Fibroblast of skin of scalp (primary cell): ENCODE measurements at places on chromosomes 4 and X.

DNA sequence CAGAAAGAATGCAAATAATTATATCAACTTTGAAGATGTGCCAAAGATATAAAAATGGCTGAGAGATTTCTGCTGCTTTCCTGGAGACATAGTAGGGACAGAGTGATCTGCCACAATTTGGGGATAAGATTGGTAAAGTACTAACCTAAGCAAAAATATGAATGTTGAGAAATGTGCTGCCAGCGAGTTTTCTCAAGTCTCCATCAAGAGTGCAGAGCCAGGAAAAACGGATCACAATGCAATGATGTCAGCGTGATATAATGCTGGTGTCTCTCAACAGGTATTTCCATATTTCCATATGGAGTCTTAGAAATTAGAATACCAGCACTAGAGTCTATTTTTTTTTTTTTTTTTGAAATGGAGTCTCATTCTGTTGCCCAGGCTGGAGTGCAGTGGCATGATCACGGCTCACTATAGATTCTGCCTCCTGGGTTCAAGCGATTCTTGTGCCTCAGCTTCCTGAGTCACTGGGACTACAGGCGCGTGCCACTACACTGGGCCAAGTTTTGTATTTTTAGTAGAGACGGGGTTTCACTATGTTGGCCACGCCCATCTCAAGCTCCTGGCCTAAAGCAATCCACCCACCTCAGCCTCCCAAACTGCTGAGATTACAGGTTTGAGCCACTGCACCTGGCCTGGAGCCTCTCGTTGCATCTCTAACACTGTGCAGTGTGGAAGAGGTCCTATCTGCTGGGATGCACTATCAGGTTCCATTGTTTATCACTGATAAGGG, 893.5 kb downstream of the TRIML1 start:
- no peak for DNase-seq

DNA sequence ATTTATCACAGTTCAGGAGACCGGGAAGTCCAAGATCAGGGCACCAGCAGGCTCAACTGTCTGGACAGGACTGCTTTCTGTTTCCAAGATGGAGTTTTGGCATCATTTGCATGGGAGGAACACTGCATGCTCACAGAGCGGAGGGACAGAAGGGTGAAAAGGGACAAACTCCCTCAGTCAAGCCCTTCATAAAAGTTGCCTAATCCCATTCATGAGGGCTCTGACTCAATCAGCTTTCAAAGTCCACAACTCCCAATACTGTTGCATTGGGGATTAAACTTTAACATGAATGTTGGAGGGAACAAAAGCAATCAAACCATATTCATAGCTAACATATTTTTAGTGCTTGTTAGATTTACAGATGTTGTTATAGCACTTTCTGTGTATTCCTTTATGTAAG, 158.9 kb upstream of the MAD2L1 start:
- no peak for DNase-seq

GRCh38 chr4:26029568-26030131, 115.6 kb downstream of the SMIM20 start:
- DNase-seq, result no peak

DNA sequence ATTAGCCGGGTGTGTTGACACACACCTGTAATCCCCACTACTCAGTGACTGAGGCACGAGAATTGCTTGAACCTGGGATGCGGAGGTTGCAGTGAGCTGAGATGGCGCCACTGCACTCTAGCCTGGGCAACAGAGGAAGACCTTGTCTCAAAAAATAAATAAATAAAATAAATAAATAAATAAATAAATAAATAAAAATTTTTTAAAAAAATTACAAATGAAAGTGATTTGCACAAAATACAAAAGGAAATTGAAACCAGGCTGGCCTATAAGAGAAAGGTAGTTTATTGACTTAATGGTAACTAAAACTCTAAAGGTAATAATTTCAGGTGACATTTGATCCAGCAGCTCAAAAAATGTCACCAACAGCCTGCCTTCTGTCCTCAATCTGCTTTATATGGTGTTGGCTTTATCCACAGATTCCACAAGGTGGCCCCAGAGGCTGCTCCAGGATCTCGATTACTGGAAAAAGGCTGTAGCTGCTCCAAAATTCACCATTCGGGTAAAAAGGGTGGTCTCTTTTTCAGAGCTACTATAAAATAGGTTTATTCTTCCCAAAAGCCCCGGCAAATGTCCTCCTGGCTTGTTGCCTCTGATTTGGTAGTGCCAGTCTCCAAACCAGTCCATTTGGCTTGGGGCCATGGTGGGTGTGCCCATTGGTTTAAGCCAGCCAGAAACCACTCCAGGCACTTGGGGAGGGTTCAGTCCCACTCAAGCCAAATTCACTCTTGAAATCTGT, 61.4 kb upstream of the TRIM2 start:
- DNase-seq, result peak; percentile 83

DNA sequence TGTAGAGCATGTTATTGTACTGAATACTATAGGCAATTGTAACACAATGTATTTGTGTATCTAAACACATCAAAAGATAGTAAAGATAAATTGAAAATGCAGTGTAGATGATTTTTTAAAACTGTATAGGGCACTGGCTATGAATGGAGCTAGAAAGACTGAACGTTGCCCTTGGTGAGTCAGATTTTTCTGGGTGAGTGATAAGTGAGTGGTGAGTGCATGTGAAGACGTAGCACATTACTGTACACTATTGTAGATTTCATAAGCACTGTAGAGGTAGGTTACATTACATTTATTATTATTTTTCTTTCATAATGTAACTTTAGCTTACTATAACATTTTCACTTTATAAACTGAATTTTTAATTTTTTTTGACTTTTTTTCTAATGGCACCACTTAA, 1491.6 kb downstream of the TECRL start:
- DNase-seq, result no peak

- peak; percentile 33 for DNase-seq
Measured at GRCh38 chr4:94676970-94677369, 80.8 kb upstream of the BMPR1B start.

- peak; percentile 67 for DNase-seq
Measured at GRCh38 chrX:43750248-43750676, 94.2 kb downstream of the MAOA start.

DNA sequence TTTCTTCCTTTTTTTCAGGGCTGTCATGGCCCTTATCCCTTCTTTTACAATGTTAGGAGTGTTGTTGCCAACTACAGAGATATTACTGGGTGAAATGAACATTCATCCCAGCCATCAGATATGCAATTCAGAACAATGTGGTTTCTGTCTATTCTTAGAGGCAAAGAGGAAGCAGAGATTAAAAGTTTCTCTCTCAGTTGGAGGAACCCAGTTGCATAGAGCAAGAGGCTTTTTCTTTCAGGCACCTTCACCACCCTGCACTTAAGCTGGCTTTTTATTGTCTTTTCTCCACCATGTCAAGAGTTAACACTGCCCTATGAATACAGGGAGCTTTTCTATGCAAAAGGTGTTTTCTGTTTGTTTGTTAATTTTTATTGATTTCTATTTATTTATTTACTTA, 1559.6 kb upstream of the IGFBP7 start:
- no peak for DNase-seq

DNA sequence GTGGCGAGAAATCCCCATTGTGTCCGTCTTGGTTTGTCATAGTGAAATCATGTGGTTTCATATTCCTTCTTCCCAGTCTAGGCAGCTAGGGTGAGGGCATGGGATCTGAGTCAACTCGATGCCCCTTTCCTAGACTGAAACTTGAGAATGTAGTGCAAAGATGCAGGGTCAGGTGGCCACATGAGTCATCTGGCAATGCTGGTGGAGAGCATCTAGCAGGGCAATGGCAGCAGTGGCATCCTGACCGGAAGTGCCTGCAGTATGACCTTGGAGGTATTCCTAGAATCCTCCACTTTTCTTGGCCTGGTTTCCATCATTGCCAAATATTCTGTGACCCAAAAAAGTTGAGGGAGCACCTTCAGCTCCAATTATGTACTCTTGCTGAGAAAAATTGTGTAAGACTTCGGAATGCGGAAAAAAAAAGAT, 39.1 kb upstream of the TMEM184C start:
- DNase-seq, result peak; percentile 76

GRCh38 chr4:14361084-14361483, 641.2 kb upstream of the CPEB2 start:
- DNase-seq, result no peak

- peak; percentile 9 for DNase-seq
Measured at GRCh38 chr4:161252520-161253141, 911.2 kb downstream of the FSTL5 start.

DNA sequence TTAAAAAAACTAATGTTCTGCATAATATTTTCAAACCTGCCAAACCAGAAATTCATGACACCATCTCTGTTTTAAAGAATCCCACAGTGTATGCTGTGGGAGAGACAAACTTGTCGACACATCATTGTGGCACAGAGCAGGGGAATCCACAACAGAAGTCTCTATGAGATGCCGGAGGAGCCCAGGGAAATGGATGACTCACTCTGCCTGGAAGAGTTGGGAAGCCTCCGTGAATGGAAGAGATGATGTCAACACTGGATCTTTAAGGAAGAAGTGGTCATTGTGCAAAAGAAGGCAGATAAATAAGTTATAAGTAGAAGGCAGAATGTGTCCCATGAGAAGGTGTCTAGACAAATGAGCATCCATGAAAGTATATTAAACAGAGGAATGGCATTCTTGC, 595.1 kb downstream of the RAB28 start:
- peak; percentile 31 for DNase-seq

GRCh38 chrX:77962068-77962902, 7.2 kb downstream of the PGAM4 start:
- no peak for DNase-seq

- peak; percentile 4 for DNase-seq
Measured at GRCh38 chrX:149274516-149275105, 230.5 kb downstream of the IDS start.

- DNase-seq, result no peak
Measured at GRCh38 chrX:20143111-20143510, 1.5 kb upstream of the EIF1AX start.

DNA sequence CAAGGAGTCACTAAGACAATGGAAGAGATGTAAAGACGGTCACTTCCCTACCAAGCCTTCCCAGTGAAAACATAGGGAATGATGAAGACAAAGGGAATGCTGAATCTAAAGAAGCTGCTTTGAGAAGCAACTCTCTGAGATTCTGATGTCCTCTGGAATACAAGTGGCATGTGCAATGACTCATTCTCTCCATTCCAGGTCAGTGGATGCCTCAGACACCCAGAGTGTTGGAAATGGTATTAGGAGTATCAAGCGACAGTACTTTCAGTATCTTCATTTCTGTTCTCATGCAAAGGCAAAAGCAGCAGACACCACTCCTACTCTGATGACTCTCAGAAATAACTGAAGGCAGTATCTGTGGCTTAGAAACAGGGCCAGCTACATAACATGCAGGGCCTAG, 102.6 kb downstream of the FSTL5 start:
- DNase-seq, result peak; percentile 76

DNA sequence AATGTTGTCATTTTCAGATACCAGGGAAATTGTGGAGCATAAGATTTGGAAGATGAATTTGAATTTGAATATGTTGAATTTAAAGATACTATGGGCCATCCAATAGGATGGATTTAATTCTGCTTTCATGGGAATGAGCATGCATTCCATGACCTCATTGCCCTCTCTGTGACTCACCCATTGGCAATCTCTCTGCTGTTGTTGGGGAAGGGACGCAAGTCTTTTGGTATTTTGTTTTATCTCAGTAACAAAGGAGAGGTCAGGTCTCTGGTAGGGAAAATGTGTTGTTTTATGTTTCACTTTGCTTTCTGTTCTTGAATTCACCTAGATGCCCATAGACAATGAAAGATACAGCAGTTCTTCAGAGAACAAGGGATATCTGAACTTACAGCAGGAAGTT, 42.1 kb upstream of the MAGEA4 start:
- peak; percentile 88 for DNase-seq
